IPS-NIHi11 (cell line): ENCODE measurements at places on chromosomes 7 and 10.
A peak's percentile ranks its signal among the peaks of the same experiment; 100 is the strongest.

DNA sequence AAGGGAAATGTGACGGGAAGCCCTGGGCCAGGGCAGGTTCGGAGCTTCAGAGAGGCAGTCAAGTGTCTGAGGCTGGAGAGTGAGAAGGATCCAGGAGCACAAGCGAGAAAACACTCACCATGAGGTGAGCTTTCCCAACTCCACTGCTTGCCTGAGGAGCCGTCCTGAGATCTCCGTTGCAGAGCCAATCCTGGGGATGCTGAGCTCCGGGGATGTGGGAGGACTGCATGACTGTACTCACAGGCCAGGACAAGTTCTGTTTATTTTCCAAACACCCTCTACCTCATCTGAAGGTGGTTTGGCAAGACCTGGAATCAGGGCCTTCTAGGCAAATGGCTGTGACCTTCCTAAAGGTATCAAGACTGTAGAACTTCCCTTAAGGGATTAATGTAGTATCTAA is 38.7 kb downstream of the GLI3 start:
- DNase-seq: no peak

DNA sequence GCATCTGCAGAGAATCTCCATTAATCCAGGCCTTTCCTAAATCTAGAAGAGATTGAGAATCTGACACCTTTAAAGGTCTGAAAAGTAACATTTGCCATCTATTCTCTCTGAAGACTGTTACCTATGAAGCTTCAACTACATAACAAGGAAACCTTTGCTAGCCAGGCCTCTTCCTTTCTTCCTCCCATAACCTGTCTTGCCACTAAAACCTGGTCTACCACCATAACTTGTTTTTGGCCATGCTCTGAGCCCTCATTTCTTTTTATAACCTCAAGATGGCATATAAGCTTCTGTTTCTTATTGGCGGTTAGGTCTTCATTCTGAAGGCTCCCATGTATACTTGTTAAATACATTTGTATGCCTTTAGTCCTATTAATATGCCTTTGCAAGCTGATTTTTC is 348.4 kb upstream of the MEOX2 start:
- no peak for DNase-seq

GRCh38 chr10:126459878-126460481 is 71.7 kb upstream of the ADAM12 start:
- no peak for DNase-seq

DNA sequence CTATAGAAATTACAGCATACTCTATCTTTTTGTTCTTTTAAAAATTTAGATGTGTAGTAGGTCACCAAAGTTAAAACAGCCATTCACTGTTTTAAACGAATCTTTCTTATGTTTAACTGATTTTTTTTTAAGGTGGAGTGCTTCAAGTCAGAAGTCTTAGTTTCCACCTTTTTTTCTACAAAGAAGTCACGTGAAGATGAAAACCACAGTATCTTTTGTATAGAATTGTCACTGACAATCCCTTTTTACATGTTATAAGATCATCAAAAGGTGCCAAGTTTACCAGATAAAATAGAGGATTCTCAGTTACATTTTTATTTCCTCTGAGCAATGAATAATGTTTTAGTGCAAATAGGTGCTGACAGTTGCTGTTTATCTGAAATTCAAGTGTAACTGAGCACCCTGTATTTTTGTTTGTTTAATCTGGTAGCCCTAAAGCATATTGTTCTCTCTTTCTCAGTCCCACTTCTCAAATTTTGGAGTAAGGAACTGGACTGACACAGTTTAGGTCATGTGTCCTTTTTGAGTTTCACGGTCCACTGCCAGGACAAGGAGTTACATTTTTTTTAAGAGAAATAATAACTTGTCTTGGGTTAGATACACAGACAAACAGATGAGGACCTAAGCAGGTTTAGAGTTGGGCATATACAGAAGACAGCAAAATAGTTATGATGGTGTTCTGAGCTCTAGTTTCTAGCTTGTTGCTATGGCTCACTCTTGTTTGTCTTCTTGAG is 233.2 kb upstream of the MBL2 start:
- DNase-seq: no peak

GRCh38 chr10:90417029-90417428 is 440.8 kb downstream of the HTR7 start:
- DNase-seq: no peak

GRCh38 chr7:24907311-24907886 is 72.6 kb downstream of the OSBPL3 start:
- no peak for DNase-seq

DNA sequence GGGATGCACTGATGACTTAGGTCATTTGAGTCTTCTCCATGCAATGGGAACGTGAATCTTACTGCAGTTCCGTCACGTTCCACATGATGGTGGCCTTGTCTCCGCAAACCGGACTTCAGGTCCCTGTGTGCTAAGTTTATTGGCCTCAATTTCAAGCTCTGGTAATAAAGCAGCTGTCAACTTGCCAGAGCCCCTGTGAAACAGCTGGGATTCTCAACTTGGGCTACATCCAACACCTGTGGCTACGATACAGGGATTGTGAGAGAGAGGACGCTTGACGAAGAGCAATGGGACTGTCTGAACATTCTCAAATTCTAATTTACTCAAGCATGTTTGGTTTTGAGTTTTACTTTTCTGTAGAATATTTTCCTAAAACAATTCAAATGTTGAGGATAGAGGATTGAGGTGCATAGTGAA is 174.2 kb downstream of the PTN start:
- peak; percentile 72 for DNase-seq

- DNase-seq: no peak
Observed at GRCh38 chr7:15848362-15848761, 161.9 kb upstream of the MEOX2 start.

GRCh38 chr7:17732083-17732482 is 208.2 kb downstream of the SNX13 start:
- no peak for DNase-seq

DNA sequence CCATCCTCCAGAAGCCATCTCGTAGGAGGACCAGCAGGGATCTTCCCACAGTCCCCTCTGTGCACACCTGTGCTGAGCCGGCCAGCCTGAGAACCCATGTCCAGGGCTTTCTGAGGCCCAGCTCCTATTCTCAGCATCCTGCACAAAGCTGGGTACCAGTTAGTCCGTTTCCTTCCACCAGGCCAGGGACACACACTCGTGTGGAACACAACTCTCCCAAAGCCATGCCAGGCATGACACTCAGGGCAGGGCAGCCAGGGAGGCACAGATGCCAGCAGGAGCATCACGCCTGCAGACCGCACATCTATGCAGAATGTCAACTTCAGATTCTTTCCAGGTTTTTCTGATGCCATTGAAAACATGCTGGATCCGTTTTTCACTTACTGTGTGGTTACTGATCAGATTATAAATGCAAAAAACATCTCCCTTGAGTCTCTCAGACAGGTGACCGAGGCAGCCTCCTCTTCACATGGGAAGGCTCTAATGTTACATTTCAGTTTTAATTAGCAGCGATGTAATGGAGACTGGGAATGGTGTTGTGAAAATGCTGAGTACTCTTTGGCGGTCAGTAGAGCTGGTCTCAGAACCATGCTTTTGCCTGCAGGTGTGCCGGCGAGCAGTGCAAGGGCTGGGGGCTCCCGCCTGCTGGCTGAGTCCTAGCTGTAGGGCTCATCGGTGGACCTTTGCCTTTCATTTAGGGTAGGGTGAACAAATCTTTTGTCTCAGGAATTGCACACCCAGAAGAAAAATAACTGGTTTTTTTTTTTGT is 3.3 kb upstream of the SUN1 start:
- DNase-seq: no peak

GRCh38 chr7:158541346-158542010 is 46.1 kb downstream of the PTPRN2 start:
- no peak for DNase-seq

- no peak for DNase-seq
Observed at GRCh38 chr10:6751363-6751762, 171.3 kb upstream of the PRKCQ start.

DNA sequence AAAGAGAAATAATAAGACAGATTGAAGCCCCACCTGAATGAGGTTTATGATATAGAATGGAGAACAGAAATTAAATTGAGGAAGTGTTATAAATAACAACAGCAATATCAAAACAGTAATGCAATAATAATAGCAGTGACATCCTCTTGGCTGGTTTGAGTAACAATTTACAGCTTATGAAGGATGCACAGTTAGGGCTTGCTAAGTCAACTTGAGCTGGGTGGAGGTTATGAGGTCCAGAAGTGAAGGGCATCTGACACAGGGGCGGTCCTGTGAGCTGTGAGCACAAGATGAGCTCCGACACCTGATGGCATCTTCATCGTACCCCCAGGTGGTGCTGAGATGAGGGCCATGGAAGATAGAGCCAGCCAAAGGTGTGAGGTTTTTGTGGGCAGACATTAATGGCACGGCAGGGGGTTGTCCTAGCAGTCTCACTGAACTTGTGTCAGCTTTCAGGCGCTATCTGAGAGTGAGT is 30.5 kb downstream of the ARHGAP22 start:
- no peak for DNase-seq

GRCh38 chr10:120132811-120133210 is 240.3 kb downstream of the SEC23IP start:
- DNase-seq: no peak

- DNase-seq: peak; percentile 14
Observed at GRCh38 chr7:116290740-116291139, 80.4 kb downstream of the TES start.

DNA sequence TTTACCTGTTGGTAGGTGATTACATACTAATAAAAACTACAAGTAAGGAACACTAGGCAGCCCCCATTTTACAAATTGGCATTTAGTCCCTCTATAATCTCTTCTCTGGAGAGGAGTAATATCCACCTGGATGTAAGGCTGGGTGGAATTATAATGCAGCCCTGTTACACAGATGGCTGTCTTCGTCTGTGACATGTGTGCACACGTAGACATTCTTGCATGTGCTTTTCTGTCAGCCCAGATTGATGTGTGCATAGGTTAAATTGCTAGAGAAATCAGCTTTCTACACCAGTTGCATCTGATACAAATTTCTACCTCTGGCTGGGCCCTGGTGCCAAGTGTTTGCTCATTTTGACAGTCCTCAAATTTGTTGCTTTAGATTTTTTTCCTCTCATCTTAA is 715.9 kb downstream of the AUTS2 start:
- no peak for DNase-seq

GRCh38 chr10:125859128-125859817 is 21.8 kb downstream of the DHX32 start:
- no peak for DNase-seq

- no peak for DNase-seq
Observed at GRCh38 chr7:38311329-38311937, 38.0 kb upstream of the TARP start.

DNA sequence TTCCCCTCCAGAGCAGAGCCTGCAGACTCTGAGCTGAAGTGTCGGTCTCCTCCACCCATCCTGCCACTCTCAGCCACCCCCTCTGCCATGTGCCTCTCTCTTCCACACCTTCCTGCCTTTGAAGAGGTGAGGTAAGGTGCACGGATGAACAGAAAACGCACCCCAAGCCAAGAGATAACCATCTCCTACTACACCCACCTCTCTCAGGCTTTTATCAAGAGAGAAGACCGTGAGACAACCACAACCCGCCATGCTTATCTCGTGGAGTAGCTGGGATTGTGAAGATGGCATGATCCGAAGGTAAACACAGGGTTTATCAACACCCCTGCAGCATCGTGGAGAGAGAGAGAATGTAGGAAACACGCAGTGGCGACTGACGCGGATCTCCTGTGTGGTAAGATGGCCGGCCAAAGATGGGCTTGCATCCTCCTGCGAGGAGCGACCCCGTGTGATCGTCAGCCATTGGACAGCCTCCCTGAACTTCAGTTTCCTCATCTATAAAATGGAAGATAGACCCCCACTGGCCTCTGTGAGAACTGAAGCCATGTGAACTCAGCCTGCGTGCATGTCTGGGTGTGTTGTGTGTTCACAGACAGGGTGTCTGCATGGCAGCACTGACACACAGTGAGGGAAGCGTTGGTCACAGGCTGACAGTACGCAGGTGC is 219.0 kb downstream of the DIP2C start:
- no peak for DNase-seq

DNA sequence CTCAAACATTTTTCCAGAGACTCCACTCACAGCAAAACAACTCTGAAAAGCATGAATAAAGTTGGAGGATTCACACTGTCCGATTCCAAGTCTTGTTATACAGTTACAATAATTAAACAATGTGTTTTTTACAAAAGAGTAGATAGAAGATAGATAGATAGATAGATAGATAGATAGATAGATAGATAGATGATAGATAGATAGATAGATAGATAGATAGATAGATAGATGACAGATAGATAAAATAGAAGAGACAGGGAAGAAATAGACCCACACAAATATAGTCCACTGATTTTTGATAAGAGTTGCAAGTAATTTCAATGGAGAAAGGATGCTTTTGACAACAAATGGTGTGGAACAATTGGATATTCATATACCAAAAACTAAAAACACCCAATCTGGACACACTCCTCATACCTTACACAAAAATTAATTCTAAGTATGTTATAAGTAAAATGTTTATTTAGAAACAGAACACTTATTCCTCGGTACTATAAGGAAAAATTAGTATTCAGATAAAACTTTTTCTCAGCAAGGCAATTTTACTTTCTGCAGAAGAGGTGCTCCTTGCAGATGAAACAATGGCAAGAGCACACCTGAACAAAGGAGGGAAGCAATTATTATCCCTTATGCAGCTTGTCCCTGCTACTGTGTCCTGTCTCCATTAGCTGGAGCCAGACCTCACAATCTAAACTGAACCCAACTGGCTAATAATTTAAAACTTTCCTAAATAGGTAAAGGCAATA is 5.7 kb upstream of the TAS2R39 start:
- no peak for DNase-seq

GRCh38 chr7:28067171-28067570 is 113.4 kb downstream of the JAZF1 start:
- no peak for DNase-seq

GRCh38 chr7:81299711-81300110 is 380.9 kb upstream of the SEMA3C start:
- DNase-seq: no peak

DNA sequence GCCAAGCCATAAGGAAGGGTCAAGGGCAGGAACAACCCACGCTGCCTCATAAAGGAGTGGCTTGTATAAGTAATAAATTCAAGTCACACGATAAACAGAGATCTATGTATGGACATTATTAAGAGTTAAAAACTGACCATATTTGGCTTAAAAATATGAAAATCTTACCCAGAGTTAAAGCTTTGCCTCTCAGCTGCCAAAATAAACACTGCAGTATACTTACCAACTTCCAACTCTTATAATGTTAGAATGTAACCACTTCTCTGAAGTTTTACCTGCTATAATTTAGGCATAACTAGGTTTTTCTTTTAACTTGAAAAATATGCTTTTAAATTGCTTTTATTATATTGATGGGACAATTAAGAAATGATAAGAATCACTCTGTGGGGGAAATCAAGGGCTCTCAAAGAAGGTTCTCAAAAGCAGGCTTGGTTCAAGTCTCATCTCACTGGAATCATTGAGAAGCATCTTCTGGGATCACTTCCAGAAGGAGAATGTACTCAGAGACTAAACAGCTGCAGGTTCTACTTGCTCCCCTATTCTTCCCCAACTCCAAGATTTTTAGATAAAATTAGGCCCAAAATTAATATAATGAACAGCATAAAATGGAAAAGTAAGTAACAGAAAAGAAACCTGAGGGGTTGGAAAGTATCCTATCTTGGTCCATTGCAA is 16.1 kb upstream of the CAV2 start:
- no peak for DNase-seq
